Hematopoietic multipotent progenitor cell treated with erythropoietin and hydrocortisone succinate and interleukin-3 and kit ligand, for 6 days (in vitro differentiated cells): ENCODE measurements at places on chromosomes 3 and 15.

DNA sequence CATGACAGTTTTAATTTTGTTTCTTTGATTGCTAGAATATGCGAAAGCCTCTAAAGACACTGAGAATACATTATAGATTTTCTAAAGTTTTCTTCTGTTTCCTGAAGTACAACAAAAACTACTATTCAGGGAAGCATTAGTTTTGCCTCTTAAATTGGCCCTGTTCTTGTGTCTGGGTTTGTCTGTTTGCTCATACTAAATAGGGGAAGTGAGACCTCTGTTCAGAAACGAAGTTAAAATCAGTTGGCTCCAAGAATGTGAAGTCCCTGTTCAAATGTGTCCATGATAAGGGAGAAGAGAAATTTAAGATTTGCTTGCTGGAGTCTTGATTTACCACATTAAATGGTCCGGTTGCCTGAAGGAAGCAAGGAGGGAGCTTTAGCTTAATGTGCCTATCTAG, 327.3 kb upstream of the GBE1 start:
- no peak for DNase-seq

GRCh38 chr3:36774052-36774451, 9.7 kb upstream of the DCLK3 start:
- no peak for DNase-seq

- no peak for DNase-seq
These were observed 175.3 kb upstream of the STT3B start for GRCh38 chr3:31357451-31357850.

- DNase-seq: no peak
These were observed 56.3 kb upstream of the PCSK6 start for GRCh38 chr15:101545548-101546505.

GRCh38 chr3:189369636-189370035, 197.9 kb downstream of the TPRG1 start:
- peak; percentile 6 for DNase-seq

DNA sequence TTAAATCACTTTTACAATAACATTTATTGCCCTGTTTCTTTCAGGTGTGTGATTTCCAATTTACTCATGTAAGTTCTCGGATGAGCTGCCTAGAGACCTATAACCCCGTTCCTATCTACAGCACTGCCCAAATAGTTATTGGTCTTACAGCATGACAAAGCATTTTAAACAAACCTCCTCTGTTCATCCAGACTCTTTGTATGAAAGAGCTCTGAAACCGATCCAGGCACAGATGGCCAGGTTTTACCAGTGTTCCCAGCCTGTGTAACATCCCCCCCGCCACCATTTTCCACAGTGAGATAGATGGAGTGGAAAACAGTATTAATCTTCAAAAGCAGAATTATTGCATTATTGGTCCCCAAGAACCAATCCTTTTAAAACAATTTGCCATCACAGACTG, 59.0 kb upstream of the SPTSSB start:
- DNase-seq: no peak

DNA sequence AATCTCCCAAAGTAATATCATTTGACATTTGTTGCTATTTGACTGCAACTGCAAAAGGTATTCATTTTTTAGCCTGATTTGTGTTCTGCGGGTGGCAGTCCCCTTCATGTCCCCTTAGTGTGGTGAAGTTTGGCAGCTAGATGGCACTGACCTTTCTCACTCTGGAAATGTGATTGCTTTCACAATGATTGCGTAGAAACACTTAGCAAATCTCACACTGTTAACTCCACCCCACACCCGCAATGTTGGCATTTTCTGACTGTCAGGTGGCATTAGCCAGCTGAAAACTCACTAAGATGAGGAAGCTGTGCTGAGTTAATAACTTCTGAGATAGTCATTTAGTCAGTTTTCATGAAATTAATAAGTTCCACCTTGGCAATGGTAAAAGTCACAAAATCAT, 76.9 kb downstream of the TRIM69 start:
- DNase-seq: no peak

GRCh38 chr3:99638167-99638948, at the start of gene COL8A1:
TSS of gene COL8A1 (plus strand) at chr3:99638594. CDS start at chr3:99790683, 152,089 bp downstream.
- no peak for DNase-seq
